ENCODE measurements at places on chromosomes 7 and 10. TPM values are rescaled to one million over a fixed set of nuclear protein-coding genes. Genes with fewer than 3 reads are reported as not detected.

GRCh38 chr7:5439572-5440496 is 16.2 kb upstream of the TNRC18 start:
- DNase-seq, result no peak

GRCh38 chr10:29784175-29784773 is 149.5 kb upstream of the SVIL start:
- DNase-seq, result peak; percentile 98

DNA sequence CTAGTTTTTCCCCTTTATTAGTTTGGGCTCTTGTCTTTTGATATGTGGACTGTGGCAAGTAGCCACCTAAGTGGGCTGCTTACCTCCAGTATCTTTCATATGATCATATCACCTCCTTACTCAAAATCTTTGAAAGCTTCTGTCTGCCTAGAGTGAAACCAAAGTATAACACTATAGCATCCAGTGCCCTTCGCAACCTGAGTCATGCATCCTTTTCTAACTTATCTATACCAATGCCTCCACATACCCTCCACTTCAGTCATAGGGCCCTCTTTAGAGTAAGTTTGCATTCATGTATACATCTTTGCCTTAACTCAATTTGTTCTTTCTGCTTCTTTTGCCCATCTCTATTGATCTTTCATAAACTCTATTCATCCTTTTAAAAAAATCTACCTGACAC is 15.7 kb upstream of the MACC1 start:
- DNase-seq, result no peak

Gene ST8SIA6
- total RNA-seq, result not detected

All from Caki2 (cell line).